Thyroid gland (tissue), 4 donors: ENCODE measurements at places on chromosomes 5 and 9. TPM values are rescaled to one million over a fixed set of nuclear protein-coding genes. Genes with fewer than 3 reads are reported as not detected.

Gene EQTN
- total RNA-seq = not detected

Gene CDH6
- 3.0 TPM for total RNA-seq

GRCh38 chr9:112046181-112046580 is 128.9 kb downstream of the SUSD1 start:
- no peak for DNase-seq
- H3K4me1 ChIP-seq = peaks cover 11% of the 10 kb centered on the region
- H3K27ac ChIP-seq = no peak overlapping the region
- H3K36me3 ChIP-seq = no peaks in the 10 kb centered on the region

- peaks cover 10% of the 10 kb centered on the region for H3K36me3 ChIP-seq
- H3K27ac ChIP-seq = no peak overlapping the region
- H3K4me1 ChIP-seq = peaks cover 14% of the 10 kb centered on the region
- no peak for DNase-seq
Measured at GRCh38 chr9:137192859-137193258, 4.4 kb downstream of the SSNA1 start.

- no peaks in the 10 kb centered on the region for H3K27me3 ChIP-seq
- H3K36me3 ChIP-seq = no peaks in the 10 kb centered on the region
- DNase-seq = no peak
- H3K4me1 ChIP-seq = no peaks in the 10 kb centered on the region
- no peak overlapping the region for H3K27ac ChIP-seq
- no peak overlapping the region for H3K4me3 ChIP-seq
Measured at GRCh38 chr9:122051351-122052321, 41.5 kb downstream of the TTLL11 start.

- DNase-seq = no peak
- no peaks in the 10 kb centered on the region for H3K36me3 ChIP-seq
- H3K27ac ChIP-seq = no peak overlapping the region
- H3K27me3 ChIP-seq = no peaks in the 10 kb centered on the region
Measured at GRCh38 chr5:53537711-53538110, 22.7 kb upstream of the NDUFS4 start.

Gene TGFBI
- 19.6 TPM for total RNA-seq

GRCh38 chr5:76443066-76443800 is 40.1 kb downstream of the IQGAP2 start:
- peak overlapping the region; percentile 59 for H3K27ac ChIP-seq
- peaks cover 38% of the 10 kb centered on the region for H3K4me1 ChIP-seq
- H3K36me3 ChIP-seq = no peaks in the 10 kb centered on the region

Gene TNC
- total RNA-seq = 7.5 TPM

Gene PCDH1
- 23.4 TPM for total RNA-seq

DNA sequence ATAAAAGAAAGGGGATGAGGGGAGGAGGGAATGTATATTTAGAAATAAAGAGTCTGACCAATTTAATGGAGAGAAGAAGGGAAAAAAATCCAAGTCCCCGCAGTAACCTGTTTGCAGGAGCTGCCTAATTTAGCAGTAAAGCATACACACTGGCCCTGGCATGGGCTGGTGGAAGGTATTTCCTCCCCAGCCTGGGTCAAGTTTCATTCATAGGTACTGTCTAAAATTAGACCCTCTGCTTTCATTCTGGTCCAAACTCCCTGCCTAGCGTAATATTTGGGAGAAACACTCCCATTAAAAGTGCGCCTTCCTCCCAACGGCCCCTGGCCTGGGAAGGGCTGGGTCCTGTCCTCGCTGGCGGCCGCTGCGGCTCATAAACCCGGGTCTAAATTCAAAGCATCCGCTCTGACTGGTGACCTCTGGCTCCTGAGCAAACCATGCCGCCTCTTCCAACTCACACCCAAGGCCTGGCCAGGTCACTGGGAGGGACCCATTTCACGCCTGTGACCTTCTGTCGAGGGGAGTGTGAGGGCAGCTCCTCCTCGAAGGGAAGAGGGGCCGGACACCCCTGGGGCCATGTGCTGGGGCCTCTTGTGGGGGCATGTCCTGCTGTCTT is 123.2 kb downstream of the FGF18 start:
- H3K4me3 ChIP-seq = no peak overlapping the region
- no peak overlapping the region for H3K27ac ChIP-seq
- DNase-seq = no peak
- no peaks in the 10 kb centered on the region for H3K36me3 ChIP-seq
- no peaks in the 10 kb centered on the region for H3K27me3 ChIP-seq

Gene CDX1
- not detected for total RNA-seq

GRCh38 chr5:144207875-144208444 is 37.3 kb downstream of the KCTD16 start:
- H3K4me3 ChIP-seq = no peak overlapping the region
- H3K27ac ChIP-seq = no peak overlapping the region
- H3K4me1 ChIP-seq = peaks cover 8% of the 10 kb centered on the region
- no peaks in the 10 kb centered on the region for H3K36me3 ChIP-seq

- H3K27me3 ChIP-seq = no peaks in the 10 kb centered on the region
- H3K36me3 ChIP-seq = peaks cover 34% of the 10 kb centered on the region
- no peaks in the 10 kb centered on the region for H3K4me1 ChIP-seq
- H3K27ac ChIP-seq = no peak overlapping the region
Measured at GRCh38 chr5:14464671-14465070, 116.9 kb upstream of the OTULINL start.

DNA sequence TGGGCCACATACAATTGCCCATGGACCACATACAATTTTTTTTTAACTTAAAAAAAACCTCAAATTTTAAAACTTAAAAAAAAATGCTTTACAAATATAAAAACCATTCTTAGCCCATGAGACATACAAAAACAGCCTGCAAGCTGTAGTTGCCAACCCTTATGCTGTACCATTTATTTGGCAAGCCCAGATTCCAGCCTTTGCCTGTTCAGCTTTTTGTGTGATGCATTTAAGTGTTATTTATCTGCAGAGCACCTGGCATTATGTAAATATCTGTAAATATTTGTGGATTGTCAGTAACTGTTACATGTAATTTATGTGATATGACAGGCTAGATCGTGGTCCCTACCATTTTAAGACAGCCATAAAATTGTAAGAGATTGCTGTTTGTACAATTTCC is 32.6 kb downstream of the HEXB start:
- H3K27ac ChIP-seq = no peak overlapping the region
- H3K4me3 ChIP-seq = no peak overlapping the region
- no peaks in the 10 kb centered on the region for H3K27me3 ChIP-seq
- no peaks in the 10 kb centered on the region for H3K4me1 ChIP-seq
- peaks cover 30% of the 10 kb centered on the region for H3K36me3 ChIP-seq

Gene SPTAN1
- 307 TPM for total RNA-seq

DNA sequence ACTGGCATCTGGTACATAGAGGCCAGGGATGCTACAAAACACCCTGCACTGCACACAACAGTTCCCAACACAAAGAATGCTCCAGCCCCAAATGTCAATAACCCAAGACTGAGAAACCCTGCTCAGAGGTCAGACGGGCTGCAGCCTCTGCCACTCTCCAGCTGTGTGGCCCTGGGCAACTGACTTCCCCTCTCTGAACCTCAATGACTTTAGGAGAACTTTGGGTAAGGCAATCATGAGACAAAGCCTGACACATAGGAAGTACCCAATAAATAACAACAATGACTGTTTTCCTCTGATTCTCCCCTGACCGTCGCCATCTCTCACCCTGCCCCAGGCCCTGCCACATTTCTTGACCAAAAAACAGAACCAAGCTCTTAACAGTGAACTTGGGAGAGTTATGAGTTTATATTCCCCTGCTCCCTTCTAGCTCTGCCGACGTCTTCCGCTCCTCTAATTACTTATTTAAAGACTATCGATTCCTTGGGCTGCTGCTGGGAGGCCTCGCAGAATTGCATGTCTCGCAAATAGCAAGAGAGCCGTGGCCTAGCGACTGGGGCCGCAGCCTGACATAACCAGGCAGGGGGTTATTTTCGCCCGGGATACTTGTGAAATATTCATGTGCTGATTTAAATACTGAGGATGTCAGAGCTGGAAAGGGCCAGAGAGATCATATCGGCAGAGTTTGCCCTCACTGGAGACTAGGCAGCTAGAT is 24.5 kb upstream of the CRB2 start:
- no peak for DNase-seq
- H3K27ac ChIP-seq = no peak overlapping the region
- H3K4me1 ChIP-seq = peaks cover 26% of the 10 kb centered on the region
- no peaks in the 10 kb centered on the region for H3K27me3 ChIP-seq
- no peaks in the 10 kb centered on the region for H3K36me3 ChIP-seq

- H3K36me3 ChIP-seq = no peaks in the 10 kb centered on the region
- H3K4me1 ChIP-seq = no peaks in the 10 kb centered on the region
- no peak for DNase-seq
- no peaks in the 10 kb centered on the region for H3K27me3 ChIP-seq
Measured at GRCh38 chr9:21294364-21294774, 10.7 kb downstream of the IFNA5 start.

Gene COL15A1
- 15.2 TPM for total RNA-seq

Gene PTPRD
- 68.2 TPM for total RNA-seq

- DNase-seq = no peak
- H3K36me3 ChIP-seq = peaks cover 6% of the 10 kb centered on the region
- no peaks in the 10 kb centered on the region for H3K4me1 ChIP-seq
- no peaks in the 10 kb centered on the region for H3K27me3 ChIP-seq
Measured at GRCh38 chr5:36217988-36218387, 23.7 kb downstream of the NADK2 start.

- no peak overlapping the region for H3K4me3 ChIP-seq
- no peak overlapping the region for H3K27ac ChIP-seq
- H3K36me3 ChIP-seq = no peaks in the 10 kb centered on the region
- peaks cover 46% of the 10 kb centered on the region for H3K27me3 ChIP-seq
- DNase-seq = no peak
- no peaks in the 10 kb centered on the region for H3K4me1 ChIP-seq
Measured at GRCh38 chr5:43000111-43000840, 39.8 kb downstream of the ANXA2R start.

Gene NIM1K
- 0.67 TPM for total RNA-seq

Gene PCDHB10
- 2.5 TPM for total RNA-seq

GRCh38 chr9:75385236-75385635 is 296.9 kb downstream of the OSTF1 start:
- no peak overlapping the region for H3K4me3 ChIP-seq
- H3K36me3 ChIP-seq = no peaks in the 10 kb centered on the region
- no peaks in the 10 kb centered on the region for H3K27me3 ChIP-seq
- H3K4me1 ChIP-seq = no peaks in the 10 kb centered on the region
